ENCODE measurements at places on chromosomes 12 and 14. TPM values are rescaled to one million over a fixed set of nuclear protein-coding genes. Genes with fewer than 3 reads are reported as not detected.

The GSC gene
- not detected for total RNA-seq

The SERPINA1 gene
- 11.1 TPM for total RNA-seq

The LBHD2 gene
- total RNA-seq: not detected

The THAP2 gene
- total RNA-seq: 23.1 TPM

The MYF5 gene
- not detected for total RNA-seq

The MSI1 gene
- not detected for total RNA-seq

The VDR gene
- total RNA-seq: 3.2 TPM

The CPM gene
- 1.6 TPM for total RNA-seq

The PCED1B gene
- 111 TPM for total RNA-seq

The ST8SIA1 gene
- total RNA-seq: 19.8 TPM

The KLHDC1 gene
- 10.1 TPM for total RNA-seq

The CCDC197 gene
- not detected for total RNA-seq

The LRRC43 gene
- total RNA-seq: 0.66 TPM

The SDR9C7 gene
- total RNA-seq: not detected

The APOF gene
- not detected for total RNA-seq

The PTPRB gene
- total RNA-seq: 0.07 TPM

The C1R gene
- 2.2 TPM for total RNA-seq

The CARMIL3 gene
- 0.40 TPM for total RNA-seq

The SLC35F4 gene
- total RNA-seq: not detected

The KLRC1 gene
- 3.1 TPM for total RNA-seq

The GYS2 gene
- 0.28 TPM for total RNA-seq

The MARCHF9 gene
- total RNA-seq: 71.7 TPM

The CERS5 gene
- 41.1 TPM for total RNA-seq

The SLC25A3 gene
- 256 TPM for total RNA-seq

The SLC10A1 gene
- total RNA-seq: not detected

The OR6C68 gene
- total RNA-seq: not detected

The C12orf57 gene
- total RNA-seq: 466 TPM

The CREBL2 gene
- total RNA-seq: 33.8 TPM

The NAV3 gene
- not detected for total RNA-seq

The C12orf50 gene
- total RNA-seq: 0.07 TPM

The IFI27L2 gene
- 30.5 TPM for total RNA-seq

The OAS2 gene
- total RNA-seq: 56.9 TPM

The GLIPR1L1 gene
- total RNA-seq: not detected

The SLC2A13 gene
- total RNA-seq: 4.3 TPM

The VRTN gene
- total RNA-seq: 0.09 TPM

The RNF212B gene
- not detected for total RNA-seq

The RD3L gene
- not detected for total RNA-seq

The CLEC6A gene
- not detected for total RNA-seq

The ACOT6 gene
- total RNA-seq: not detected

The SLC17A8 gene
- not detected for total RNA-seq

The ARHGEF40 gene
- 0.85 TPM for total RNA-seq

The PRR4 gene
- total RNA-seq: 2.2 TPM

The IFT81 gene
- 0.73 TPM for total RNA-seq

The AEBP2 gene
- 71.5 TPM for total RNA-seq

The PTGER2 gene
- 57.7 TPM for total RNA-seq

The AKAP6 gene
- total RNA-seq: 6.6 TPM

The CCDC175 gene
- not detected for total RNA-seq

The MYH6 gene
- not detected for total RNA-seq

The ITPR2 gene
- 51.4 TPM for total RNA-seq

The EPYC gene
- not detected for total RNA-seq

The SYNDIG1L gene
- not detected for total RNA-seq

The CCDC38 gene
- total RNA-seq: not detected

The TAS2R19 gene
- total RNA-seq: 1.4 TPM

The GDF3 gene
- total RNA-seq: not detected
